NCI-H1436 treated with DMSO at 0.1 percent for 48 hours (cell line): ENCODE measurements at places on chromosomes 13 and 19.

GRCh38 chr19:45645068-45645630 is 6.0 kb upstream of the EML2 start:
- DNase-seq = no peak

GRCh38 chr19:30891051-30891450 is 458.2 kb downstream of the TSHZ3 start:
- DNase-seq = no peak

DNA sequence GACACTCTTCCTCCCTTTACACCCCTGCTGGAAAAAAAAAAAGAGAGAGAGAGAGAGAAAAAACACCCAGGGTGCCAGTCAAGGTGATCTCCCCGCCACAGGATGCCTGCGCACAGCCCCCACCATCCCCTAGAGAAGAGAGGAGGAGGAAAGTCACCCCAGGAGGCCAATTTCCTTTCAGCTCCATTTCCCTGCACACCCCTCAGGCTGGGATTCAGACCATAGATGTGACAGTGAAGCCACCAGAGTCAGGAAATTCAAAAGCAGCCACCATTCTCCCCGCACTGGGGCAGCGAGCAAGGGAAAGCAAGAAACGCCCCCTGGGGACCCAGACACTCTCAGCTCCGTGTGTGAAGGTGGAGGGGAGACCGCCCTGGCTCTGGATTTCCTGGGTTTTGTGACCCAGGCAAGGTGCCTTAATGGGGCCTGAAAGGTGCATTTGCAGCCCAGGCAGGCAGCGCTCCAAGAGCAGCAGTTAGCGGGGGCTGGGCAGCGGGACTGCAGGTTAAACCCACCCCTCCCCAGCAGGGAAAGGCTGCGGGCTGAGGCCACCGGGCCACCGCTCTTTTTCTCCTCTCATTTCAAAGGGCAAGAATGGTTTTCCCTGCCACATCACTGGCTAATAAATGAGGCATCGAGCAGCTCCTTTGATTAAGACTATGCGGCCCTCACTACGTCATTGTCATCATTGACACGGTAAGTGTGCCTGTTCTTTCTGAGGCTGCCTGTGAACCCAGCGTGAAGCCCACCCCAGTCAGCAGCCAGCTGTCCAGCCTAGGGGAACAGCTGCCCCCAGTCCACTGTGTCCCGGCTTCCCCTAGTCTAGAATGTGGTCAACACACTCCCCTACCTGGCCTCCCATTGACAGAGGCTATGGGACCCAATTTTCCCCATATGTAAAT is 83.8 kb upstream of the TM9SF2 start:
- DNase-seq = peak; percentile 9

DNA sequence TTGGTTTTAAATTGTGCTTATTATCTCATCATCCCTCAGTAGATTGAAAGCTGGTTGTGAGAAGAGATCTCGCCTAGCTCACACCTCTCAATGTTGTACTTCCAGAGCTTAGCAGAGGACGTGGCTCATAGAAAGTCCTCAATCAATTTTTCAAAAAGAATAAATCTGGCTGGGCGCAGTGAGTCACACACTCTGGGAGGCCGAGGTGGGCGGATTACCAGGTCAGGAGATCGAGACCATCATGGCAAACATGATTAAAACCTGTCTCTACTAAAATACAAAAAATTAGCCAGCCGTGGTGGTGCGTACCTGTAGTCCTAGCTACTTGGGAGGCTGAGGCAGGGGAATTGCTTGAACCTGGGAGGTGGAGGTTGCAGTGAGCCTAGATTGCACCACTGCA is 4.7 kb upstream of the ASF1B start:
- DNase-seq = no peak

DNA sequence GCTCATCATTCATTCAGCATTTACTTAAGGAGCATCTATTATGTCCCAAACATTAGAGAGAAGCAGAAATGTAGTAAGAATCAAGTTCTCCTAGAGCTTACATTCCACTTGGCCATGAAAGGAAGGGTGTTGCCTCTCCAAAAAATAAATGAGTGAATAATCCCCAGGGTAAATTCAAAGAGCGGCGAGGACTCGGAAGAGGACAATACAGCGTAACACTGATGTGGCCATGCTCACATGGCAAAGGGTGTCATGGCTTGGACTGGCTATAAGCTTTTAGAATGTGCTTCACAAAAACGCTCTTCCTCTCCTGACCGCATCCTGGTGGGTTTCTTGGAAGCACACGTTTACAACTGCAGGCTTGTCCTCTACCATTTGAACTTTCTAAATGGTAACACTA is 290.2 kb downstream of the IRS2 start:
- no peak for DNase-seq

GRCh38 chr13:42484386-42484785 is 89.6 kb upstream of the TNFSF11 start:
- DNase-seq = no peak

DNA sequence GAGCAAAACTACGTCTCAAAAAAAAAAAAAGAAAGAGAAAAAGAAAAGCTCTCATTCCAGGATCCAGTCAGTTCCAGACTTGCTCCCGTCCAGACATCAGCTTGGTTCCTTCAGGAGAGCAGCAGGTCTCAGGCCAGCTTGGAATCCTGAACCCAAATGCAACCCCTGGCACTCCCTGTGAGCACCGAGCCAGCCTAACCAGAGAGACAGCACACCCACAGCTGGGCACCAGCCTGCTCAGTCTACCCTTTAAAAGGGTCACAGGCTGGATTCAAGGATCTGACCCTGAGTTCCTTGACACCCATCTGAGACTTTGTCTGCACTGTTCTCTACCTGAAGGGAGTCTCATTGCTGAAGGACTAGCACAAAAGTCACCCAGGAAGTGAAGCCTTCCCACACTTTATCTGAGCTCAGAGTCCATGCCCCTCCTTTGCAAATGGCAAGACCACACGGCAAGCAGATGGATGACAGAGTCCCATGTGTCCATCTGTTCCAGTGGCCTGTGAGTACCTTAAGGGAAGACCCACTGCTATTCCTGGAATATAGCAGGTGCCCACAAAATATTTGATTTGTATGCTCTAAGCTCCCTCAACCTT is 1.4 kb downstream of the PEPD start:
- no peak for DNase-seq

- DNase-seq = no peak
These were observed 80.0 kb downstream of the NDFIP2 start for GRCh38 chr13:79560954-79561353.

- no peak for DNase-seq
These were observed 22.5 kb downstream of the TMEM255B start for GRCh38 chr13:113781571-113781970.

DNA sequence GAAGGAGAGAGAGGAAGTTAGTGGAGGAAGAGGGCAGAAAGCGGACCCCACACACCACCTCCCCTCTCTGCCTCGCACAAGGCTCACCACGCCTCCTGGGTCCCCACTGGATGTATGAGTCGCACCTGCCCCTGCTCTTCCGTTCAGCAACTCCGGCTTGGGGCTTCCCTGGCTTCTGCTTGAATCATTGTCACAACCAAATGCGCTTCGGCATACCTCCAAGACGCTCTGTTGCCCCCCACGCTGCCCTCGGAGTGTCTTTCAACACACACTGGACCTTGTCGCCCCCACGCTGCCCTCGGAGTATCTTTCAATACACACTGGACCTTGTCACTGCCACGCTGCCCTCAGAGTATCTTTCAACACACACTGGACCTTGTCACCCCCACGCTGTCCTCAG is 247.2 kb downstream of the TEX29 start:
- no peak for DNase-seq

DNA sequence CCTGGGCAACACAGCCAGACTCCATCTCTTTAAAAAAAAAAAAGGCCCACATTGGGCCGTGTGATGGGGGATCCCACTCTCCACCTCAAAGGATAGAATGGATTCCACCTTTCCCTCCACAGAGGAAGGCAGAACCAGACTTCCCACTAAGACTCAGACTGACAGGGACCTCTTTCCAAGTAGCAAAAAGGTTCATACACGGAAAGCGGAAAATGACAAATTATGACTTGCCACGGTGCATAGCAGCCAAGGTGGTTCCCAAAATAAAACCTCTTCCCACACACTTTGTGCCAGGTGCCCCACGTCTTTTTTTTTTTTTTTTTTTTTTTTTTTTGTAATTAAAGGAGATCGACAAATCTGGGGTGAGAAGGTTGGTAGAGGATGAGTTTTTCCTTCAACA is 14.4 kb upstream of the TTYH1 start:
- no peak for DNase-seq

DNA sequence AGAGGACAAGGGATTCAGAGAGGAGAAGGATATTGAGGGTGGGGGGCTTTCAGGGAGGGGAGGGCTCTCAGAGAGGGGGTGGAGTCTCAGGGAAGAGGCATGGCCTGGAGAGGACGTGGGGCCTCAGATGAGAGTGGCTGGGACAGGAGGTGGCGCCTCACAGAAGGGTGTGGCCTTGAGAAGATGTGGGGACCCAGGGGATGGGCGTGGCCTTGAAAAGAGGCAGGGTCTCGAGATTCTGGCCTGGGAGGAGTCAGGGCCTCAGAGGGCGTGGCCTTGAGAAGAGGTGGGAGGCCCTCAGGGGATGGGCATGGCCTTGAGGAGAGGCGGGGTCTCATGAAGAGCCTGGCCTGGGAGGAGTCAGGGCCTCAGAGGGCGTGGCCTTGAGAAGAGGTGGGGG is 23.7 kb upstream of the TNFSF14 start:
- no peak for DNase-seq

GRCh38 chr13:26910754-26911465 is 150.3 kb upstream of the GPR12 start:
- DNase-seq = no peak

- no peak for DNase-seq
These were observed 30.8 kb upstream of the PEPD start for GRCh38 chr19:33552191-33552927.

GRCh38 chr19:21680671-21681070 is 86.7 kb downstream of the ZNF100 start:
- no peak for DNase-seq

DNA sequence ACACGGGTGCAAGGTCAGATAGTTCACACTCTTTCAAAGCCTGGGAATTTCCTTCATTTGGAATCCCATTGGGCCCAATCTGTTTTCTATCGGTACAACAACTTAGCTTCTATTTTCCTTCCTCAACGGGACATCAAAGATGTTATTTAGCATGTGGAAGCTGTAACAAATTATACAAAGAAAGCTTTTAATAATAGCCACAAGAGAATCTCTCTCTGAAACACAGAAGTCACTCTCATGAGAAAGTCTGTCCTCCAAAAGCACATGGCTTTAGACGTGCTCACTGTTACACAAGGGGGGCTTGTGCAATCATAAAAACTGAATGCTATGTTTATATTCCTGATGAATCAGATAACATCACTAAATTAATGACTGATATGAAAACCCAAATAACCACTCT is 28.9 kb upstream of the CYSLTR2 start:
- DNase-seq = no peak

GRCh38 chr19:22286151-22286810 is at the start of gene ZNF729:
Gene ZNF729 (plus strand): TSS chr19:22286441. CDS start chr19:22286526, 85 bp downstream.
- DNase-seq = no peak

DNA sequence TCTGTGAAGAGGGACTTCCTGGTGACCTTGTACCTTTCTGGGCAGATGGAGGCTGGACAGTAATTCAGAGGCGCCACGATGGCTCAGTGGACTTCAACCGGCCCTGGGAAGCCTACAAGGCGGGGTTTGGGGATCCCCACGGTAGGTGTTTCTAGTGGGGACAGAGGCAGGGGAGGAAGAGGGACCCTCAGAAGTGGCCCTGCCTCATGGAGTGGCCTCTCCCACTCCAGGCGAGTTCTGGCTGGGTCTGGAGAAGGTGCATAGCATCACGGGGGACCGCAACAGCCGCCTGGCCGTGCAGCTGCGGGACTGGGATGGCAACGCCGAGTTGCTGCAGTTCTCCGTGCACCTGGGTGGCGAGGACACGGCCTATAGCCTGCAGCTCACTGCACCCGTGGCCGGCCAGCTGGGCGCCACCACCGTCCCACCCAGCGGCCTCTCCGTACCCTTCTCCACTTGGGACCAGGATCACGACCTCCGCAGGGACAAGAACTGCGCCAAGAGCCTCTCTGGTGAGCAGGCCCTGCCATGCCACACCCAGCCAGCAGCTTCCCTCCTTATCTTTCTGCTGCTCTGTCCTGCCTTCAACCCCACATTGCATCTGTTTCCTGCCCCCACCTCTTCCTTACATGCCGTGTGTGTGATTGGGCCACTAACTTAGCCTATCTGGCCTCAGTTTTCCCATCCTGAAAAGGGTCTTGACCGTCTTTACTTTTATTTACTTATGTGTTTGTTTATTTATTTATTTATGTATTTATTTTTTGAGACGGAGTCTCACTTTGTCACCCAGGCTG is 7.3 kb downstream of the ANGPTL4 start:
- DNase-seq = no peak

- DNase-seq = no peak
These were observed 198.2 kb downstream of the MYO16 start for GRCh38 chr13:108827646-108828045.

DNA sequence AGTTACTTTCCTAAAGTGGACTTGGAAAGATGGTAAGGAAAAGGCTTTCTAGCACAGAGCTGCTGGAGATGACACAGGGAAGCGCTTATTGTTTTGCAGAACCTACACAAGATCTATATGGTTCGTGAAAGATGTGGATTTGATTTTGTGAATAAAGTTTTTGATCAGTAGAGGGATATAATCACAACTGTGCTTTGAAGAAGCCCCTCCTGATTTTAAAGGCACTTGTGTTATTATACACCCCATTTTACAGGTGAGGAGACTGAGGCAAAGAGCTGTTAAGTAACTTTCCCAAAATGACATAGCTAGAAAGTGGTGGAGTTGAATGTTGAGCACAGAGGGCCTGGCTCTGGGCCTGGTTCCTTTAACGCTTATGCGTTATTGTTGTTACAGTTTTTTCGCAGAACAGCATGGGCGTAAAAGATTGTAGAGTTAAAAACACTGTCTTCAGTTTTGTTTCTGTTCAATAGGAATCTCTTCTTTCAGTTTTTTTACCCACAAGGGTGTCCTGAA is 1.4 kb downstream of the TDRD3 start:
- no peak for DNase-seq

DNA sequence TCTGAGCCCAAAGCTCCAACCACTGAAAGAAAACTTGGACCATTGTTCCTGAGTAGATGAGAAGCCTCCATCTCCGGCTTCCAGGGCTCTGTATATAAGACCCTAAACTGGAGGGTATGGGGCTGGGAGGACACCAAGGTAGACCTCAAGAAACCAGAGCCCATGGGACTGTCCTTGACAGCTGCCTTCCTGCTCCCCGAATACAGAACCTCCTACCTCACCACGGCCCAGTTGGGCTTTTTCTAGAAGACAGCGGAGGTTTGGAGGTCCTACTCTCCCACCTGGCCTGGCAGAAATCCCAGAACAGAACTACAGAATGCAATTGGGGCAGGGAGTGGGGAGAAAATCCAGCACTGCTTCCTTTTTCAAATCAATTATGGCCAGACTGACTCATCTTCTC is 177.3 kb upstream of the ZNF507 start:
- no peak for DNase-seq
